DMS153 (cell line): ENCODE measurements at places on chromosomes 3 and 15.

- DNase-seq: no peak
These were observed 260.4 kb upstream of the KCNMB2 start for GRCh38 chr3:178275793-178276192.

GRCh38 chr15:43508991-43509659 is 8.3 kb upstream of the MAP1A start:
- DNase-seq: no peak

DNA sequence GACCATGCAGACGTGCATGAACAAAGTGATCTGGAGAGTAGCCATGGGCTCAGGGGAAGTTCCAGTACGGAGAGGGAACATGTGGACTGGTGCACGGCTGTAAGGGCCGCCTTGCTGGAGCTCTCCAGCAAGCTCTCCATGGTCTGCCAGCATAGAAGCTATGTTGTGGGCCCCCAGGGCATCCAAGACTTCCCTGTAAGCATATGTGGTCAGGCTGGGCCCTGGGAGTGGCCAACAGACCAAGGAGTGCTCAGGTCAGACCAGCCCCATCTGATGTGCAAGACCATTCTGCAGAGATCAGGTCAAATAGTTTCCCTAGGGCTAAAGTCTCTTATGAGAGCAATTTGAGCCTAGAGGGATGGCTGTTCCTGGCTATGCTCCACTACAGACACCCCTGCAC is 110.1 kb upstream of the DAZL start:
- DNase-seq: no peak

- DNase-seq: no peak
These were observed 1.1 kb downstream of the PLSCR2 start for GRCh38 chr3:146468234-146468633.

DNA sequence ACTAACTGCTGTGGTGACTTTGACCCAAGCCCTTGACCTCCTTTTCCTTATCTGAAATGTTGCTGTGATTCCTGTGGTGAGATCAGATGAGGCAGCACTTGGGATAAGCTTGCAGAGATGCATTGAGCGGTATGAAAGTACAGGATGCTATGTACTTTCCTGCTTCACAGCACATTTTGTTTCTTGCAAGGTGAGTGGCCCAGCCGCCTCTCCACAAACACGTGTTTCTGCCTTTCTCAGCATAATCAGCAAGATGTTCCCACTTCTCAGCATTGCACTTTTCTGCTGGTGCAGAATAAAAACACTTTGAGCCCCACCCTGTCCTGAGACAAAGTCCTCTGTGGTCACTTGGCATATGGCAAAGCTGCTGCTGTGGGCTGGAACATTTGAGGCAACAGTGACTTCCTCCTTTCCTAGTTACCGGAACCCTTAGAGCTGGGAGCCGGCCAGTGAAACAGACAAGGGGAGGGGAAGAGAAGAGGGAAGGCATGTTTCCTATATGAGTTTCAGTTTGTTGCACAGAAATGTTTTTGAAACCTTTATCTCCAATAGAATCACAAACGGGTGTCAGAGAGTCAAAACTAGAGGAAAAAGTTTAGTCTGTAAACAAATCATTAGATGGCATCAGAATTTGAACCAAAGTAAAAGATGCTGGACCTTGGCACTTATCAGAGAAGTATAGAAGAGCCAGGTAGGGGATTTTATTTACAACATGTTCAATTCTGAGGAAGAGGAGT is 5.0 kb downstream of the NUDT16 start:
- no peak for DNase-seq

DNA sequence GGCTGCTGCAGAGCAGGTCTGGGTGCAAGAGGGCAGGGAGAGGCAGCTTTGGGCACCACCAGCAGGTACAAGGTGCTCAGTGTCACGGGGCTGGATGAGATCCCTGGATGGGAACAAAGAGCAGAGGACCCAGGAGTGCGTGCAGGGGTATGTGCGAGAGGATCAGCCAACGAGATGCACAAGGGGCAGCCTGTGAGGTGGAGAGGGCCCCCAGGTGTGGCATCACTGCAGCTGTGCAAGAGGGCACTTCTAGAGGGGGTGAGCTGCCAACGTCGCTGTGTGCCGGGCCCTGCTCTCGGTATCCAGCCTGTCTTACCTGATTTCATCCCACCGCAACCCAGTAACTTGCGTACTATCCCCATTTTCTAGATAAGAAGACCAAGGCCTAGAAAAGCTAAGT is 67.3 kb upstream of the SNRPA1 start:
- no peak for DNase-seq

DNA sequence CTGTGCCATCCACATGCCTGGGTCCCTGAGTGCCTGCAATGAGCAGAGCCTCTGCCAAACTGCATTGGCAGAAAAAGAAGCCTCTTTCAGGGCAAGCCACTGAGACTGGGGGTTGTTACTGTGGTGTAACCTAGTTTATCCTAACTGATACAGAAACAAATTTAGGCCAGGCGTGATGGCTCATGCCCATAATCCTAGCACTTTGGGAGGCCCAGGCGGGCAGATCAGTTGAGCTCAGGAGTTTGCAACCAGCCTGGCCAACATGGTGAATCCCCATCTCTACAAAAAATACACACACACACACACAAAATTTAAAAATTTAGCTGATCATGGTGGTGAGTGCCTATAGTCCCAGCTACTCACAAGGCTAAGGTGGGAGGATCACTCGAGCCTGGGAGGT is 221.6 kb downstream of the TBC1D2B start:
- DNase-seq: no peak

DNA sequence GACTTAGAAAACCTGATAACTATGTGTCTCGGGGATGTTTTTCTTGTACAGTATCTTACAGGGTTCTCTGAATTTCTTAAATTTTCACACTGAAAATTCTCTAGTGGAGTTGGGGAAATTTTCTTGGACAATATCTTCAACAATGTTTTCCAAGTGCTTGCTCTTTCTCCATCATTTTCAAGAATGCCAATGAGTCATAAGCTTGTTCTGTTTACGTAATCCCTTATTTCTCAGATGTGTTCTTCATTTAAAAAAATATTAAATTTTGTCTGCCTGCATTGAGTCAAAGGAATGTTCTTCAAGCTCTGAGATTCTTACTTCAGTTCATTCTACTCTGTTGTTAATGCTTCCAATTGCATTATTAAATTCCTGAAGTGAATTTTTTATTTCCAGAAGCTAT is 21.9 kb upstream of the PLSCR2 start:
- DNase-seq: no peak

DNA sequence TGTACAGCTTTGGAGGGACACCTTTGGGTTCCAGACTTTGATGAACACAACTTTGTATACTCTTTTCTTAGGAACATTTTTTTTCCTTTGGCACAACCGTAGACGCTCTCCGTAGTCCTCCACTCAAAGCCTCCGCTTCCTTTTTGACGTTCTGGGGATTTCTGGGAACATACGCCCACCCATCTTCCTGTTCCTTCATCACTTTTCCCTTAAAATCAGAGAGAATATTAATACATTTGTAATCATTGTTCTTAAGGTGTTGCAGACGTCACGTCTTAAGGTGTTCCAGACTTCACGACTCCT is 405 bp upstream of the SPG21 start:
- DNase-seq: no peak

DNA sequence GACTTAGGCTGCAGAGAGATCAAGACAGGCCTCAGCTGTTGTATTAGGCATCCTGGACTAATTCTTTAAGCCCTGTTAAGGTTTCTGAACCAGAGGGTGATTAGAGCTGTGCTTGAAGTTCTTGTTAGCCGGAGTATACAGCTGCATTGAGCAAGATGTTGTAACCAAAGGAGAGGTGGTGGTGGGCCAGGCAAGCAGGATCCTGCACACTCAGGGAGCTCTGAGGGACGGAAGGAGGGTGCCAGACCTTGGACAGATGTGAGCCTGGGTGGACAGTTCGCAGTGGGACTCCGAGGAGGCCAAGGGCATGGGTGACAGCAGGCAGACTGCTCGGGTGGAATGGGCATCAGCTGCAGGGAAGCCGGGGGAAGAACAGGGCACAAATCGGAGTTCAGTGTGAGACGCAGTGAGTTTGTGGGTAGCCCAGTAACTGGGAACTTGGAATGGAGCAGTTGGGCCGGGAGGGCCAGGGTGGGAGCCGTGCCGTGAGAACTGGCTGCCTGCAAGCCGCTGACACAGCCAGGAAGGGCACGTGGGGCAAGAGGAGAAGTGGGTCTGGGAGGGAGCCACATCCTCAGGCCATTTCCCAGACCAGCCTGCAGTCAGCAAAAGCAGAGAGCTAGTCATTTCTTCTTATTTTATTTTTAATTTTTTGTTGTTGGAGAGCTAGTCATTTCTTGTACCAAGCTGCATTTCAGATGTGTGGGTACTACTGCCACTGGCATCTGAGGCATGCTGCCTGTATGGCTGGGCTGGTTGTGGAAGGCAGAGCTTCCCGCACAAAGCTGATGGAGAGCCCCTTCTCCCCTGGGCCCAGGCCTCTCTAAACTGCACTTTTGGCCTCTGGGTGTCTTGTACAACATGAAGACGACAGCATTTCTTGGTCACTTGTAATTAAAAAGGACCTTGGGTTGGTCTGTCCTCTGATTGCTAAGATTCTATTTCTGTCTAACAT is 61.0 kb downstream of the PGPEP1L start:
- DNase-seq: no peak
